Progenitor cell of endocrine pancreas (in vitro differentiated cells): ENCODE measurements at places on chromosomes 13 and 19. TPM values are rescaled to one million over a fixed set of nuclear protein-coding genes. Genes with fewer than 3 reads are reported as not detected.

- peaks cover 11% of the 10 kb centered on the region for H3K27me3 ChIP-seq
- no peak overlapping the region for H3K4me3 ChIP-seq
- no peak for DNase-seq
- no peak overlapping the region for H3K27ac ChIP-seq
- H3K36me3 ChIP-seq = no peaks in the 10 kb centered on the region
Observed at GRCh38 chr13:106599875-106600797, 32.2 kb upstream of the ARGLU1 start.

DCT gene
- total RNA-seq = 0.20 TPM in 1 of 2 replicates, not detected in the other

DNA sequence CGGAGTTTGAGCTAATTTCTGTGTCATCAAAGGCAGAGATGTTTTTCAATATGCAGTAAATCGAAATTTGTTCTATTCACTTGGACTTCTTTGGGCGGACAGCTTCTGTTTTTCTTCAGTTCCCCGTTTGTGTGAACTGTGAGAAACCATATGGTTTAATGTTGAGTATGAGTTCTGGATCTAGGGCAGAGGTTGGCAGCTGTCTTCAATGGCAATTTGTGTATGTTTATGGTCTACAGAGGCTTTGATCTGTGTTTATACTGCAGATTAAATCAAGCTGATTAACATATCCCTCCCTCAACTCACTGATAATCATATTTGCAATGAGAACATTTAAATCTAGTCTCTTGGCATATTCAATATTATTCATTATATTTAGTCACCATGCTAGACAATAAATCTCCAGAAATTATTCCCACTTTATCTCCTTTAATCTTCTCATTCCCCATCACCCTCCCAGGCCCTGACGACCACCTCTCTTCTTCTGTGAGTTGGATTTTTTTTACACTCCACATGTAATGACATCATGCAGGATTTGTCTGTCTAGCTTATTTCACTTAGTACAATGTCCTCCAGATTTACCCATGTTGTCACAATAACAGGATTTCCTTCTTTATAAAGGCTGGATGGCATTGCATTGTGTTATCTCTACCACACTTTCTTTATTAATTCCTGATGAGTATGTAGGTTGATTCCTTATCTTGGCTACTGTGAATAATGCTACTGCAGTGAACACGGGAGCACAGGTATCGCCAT lies 9.0 kb downstream of the ZNF331 start:
- no peak overlapping the region for H3K27ac ChIP-seq
- DNase-seq = no peak
- H3K4me3 ChIP-seq = no peak overlapping the region
- H3K27me3 ChIP-seq = no peaks in the 10 kb centered on the region
- H3K36me3 ChIP-seq = peaks cover 1% of the 10 kb centered on the region

DNA sequence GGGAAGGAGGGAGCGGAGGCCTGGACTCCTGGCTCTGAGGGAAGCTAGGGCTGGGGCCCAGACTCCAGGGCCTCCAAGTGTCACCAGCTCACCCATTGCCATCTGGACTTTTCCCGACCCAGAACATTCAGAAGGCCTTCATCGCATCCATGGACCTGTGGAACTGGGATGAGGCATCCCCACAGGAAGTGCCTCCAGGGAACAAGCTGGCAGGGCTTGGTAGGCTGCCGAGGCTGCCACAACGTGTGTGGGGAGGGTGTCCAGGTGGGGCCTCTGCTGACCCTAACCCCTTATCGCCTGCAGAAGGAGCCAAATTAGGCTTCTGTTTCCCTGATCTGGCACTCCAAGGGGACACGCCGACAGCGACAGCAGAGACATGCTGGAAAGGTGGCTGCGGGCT lies 767 bp downstream of the ETV2 start:
- no peak for DNase-seq
- H3K4me1 ChIP-seq = peaks cover 7% of the 10 kb centered on the region
- peaks cover 8% of the 10 kb centered on the region for H3K27me3 ChIP-seq

- H3K27me3 ChIP-seq = peaks cover 8% of the 10 kb centered on the region
- no peak for DNase-seq
- peaks cover 8% of the 10 kb centered on the region for H3K4me1 ChIP-seq
- H3K36me3 ChIP-seq = no peaks in the 10 kb centered on the region
- H3K4me3 ChIP-seq = no peak overlapping the region
Observed at GRCh38 chr13:76764916-76765315, 121.3 kb downstream of the KCTD12 start.

GRCh38 chr19:14271840-14272239 lies 65.9 kb upstream of the ADGRL1 start:
- peaks cover under 1% of the 10 kb centered on the region for H3K36me3 ChIP-seq
- H3K27me3 ChIP-seq = peaks cover 16% of the 10 kb centered on the region
- no peak for DNase-seq
- H3K4me1 ChIP-seq = no peaks in the 10 kb centered on the region

- no peak overlapping the region for H3K27ac ChIP-seq
- no peak overlapping the region for H3K4me3 ChIP-seq
- DNase-seq = no peak
- H3K27me3 ChIP-seq = peaks cover 3% of the 10 kb centered on the region
- no peaks in the 10 kb centered on the region for H3K36me3 ChIP-seq
Observed at GRCh38 chr19:4528843-4529242, 6.2 kb downstream of the PLIN5 start.

DNA sequence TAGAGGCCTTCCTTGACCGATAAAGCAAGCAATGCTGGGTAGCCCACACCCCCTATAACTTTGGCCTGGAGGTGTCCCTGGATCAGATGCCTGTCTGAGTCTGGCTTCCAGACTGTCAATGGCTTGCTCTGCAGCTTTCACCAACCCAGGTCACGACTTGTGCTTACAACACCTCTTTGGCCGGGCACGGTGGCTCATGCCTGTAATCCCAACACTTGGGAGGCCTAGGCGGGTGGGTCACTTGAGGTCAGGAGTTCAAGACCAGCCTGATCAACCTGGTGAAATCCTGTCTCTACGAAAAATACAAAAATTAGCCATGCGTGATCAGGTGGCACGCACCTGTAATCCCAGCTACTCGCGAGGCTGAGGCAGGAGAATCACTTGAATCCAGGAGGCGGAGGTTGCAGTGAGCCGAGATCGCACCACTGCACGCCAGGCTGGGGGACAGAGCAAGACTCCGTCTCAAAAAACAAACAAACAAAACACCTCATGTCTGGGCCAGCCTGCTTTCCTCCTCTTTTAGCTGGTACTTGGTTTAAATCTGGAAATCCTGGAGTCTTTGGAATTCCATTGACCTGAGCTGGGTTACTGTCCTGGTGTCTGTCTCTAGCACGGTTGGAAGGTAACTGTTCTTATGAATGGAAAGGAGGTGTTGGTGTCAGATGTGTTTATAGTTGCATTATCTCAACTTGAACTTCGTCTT lies 10.3 kb upstream of the GARRE1 start:
- DNase-seq = no peak
- no peaks in the 10 kb centered on the region for H3K27me3 ChIP-seq
- H3K36me3 ChIP-seq = no peaks in the 10 kb centered on the region
- H3K4me3 ChIP-seq = no peak overlapping the region
- no peak overlapping the region for H3K27ac ChIP-seq

SLC6A16 gene
- 10.5 and 11.8 TPM in 2 replicates for total RNA-seq

GRCh38 chr19:42421101-42421500 lies 6.1 kb downstream of the LIPE start:
- DNase-seq = no peak
- H3K27ac ChIP-seq = no peak overlapping the region
- H3K4me3 ChIP-seq = no peak overlapping the region
- peaks cover 1% of the 10 kb centered on the region for H3K36me3 ChIP-seq

- H3K27me3 ChIP-seq = no peaks in the 10 kb centered on the region
- no peak overlapping the region for H3K4me3 ChIP-seq
- no peak for DNase-seq
- peaks cover 26% of the 10 kb centered on the region for H3K4me1 ChIP-seq
- H3K27ac ChIP-seq = no peak overlapping the region
Observed at GRCh38 chr19:37955986-37956385, 49.0 kb downstream of the SIPA1L3 start.

GRCh38 chr13:103487841-103488240 lies 421.6 kb upstream of the SLC10A2 start:
- DNase-seq = no peak
- H3K27me3 ChIP-seq = no peaks in the 10 kb centered on the region
- H3K4me1 ChIP-seq = no peaks in the 10 kb centered on the region
- no peak overlapping the region for H3K27ac ChIP-seq

- DNase-seq = no peak
- no peaks in the 10 kb centered on the region for H3K36me3 ChIP-seq
- H3K4me3 ChIP-seq = no peak overlapping the region
- H3K27ac ChIP-seq = no peak overlapping the region
- peaks cover 14% of the 10 kb centered on the region for H3K4me1 ChIP-seq
- peaks cover 12% of the 10 kb centered on the region for H3K27me3 ChIP-seq
Observed at GRCh38 chr19:17473041-17473440, 2.7 kb downstream of the SLC27A1 start.

GARIN5B gene
- total RNA-seq = 0.09 TPM in 1 of 2 replicates, not detected in the other

GRCh38 chr13:41961466-41961760 lies 504 bp upstream of the VWA8 start:
- no peak for DNase-seq
- H3K27ac ChIP-seq = peak overlapping the region; percentile 97
- peaks cover 12% of the 10 kb centered on the region for H3K27me3 ChIP-seq
- H3K4me1 ChIP-seq = peaks cover 34% of the 10 kb centered on the region
- H3K36me3 ChIP-seq = no peaks in the 10 kb centered on the region
- H3K4me3 ChIP-seq = peak overlapping the region; percentile 90

DNA sequence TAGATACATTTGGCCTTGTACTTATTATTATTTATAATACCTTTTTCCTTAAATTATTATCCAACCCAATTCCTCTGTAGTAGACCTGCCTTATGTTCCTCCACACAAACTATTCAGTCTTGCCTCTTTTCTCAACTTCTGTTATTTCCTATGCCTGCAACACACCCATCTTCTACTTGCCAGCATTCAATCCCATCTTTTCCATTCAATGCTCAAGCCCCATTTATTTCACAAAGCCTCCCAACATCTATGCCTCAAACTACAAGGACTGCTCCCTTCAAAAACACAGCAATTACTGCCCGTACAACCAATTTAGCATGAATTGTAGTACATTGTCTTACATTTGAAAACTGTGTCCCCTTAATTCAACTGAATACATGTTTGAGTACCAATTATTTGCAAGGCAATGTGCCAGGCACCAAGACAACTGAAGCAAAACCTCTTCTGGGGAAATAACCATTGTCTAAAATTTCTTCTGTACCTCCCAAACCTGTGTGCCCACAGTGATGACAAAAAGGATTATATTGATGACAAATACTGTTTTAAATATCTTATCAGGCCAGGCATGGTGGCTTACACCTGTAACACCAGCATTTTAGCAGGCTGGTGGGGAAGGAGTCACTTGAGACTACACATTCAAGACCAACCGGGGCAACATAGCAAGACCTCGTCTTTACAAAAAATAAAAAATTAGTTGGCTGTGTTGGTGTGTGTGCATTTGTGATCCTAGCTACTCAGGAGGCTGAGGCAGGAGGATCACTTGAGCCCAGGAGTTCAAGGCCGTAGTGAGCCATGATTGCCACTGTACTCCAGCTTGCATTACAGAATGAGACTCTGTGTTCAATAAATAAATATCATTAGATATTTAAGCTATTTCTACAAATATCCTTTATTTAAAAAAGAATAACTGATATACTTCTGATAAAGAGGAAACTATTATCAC lies 35.1 kb downstream of the ELF1 start:
- no peaks in the 10 kb centered on the region for H3K27me3 ChIP-seq
- no peak for DNase-seq
- peak overlapping the region; percentile 8 for H3K27ac ChIP-seq

DNA sequence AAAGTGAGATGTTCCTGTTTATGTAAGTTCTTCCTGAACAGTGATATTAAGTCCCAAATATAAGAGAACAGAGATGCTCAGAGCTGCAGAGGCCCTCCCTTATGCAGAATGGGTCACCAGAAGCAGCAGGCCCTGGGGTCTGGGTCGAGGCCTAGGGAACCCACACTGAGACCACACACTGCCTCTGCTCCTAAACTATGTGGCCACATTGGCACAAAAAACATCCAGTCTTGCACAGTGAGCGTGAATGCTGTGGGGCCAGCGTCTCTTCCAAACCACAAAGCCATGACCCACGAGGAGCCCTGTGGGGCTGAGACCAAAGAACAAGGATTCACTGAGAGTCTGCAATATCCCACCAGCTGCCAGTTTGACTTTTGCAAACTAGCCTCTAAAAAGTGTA lies 23.6 kb downstream of the PROZ start:
- H3K36me3 ChIP-seq = peaks cover 25% of the 10 kb centered on the region
- no peak overlapping the region for H3K4me3 ChIP-seq
- no peak for DNase-seq
- no peak overlapping the region for H3K27ac ChIP-seq

GRCh38 chr13:25276748-25277147 lies 10.5 kb downstream of the MTMR6 start:
- H3K36me3 ChIP-seq = peaks cover 7% of the 10 kb centered on the region
- H3K27me3 ChIP-seq = no peaks in the 10 kb centered on the region
- H3K27ac ChIP-seq = no peak overlapping the region
- DNase-seq = no peak
- peaks cover 2% of the 10 kb centered on the region for H3K4me1 ChIP-seq
